Kidney (tissue), 22 donors: ENCODE measurements at places on chromosomes 16 and 17. TPM values are rescaled to one million over a fixed set of nuclear protein-coding genes. Genes with fewer than 3 reads are reported as not detected.
A peak's percentile ranks its signal among the peaks of the same experiment; 100 is the strongest.

- no peak for DNase-seq
- H3K36me3 ChIP-seq: no peaks in the 10 kb centered on the region
- H3K27me3 ChIP-seq: no peaks in the 10 kb centered on the region
- H3K27ac ChIP-seq: no peak overlapping the region
- H3K4me1 ChIP-seq: no peaks in the 10 kb centered on the region
Measured at GRCh38 chr16:50765861-50766260, 24.0 kb downstream of the CYLD start.

GRCh38 chr16:22671301-22672076 lies 142.5 kb upstream of the HS3ST2 start:
- no peak overlapping the region for H3K27ac ChIP-seq
- DNase-seq: no peak
- H3K36me3 ChIP-seq: no peaks in the 10 kb centered on the region
- H3K4me1 ChIP-seq: no peaks in the 10 kb centered on the region
- H3K27me3 ChIP-seq: no peaks in the 10 kb centered on the region
- H3K4me3 ChIP-seq: no peak overlapping the region

DNA sequence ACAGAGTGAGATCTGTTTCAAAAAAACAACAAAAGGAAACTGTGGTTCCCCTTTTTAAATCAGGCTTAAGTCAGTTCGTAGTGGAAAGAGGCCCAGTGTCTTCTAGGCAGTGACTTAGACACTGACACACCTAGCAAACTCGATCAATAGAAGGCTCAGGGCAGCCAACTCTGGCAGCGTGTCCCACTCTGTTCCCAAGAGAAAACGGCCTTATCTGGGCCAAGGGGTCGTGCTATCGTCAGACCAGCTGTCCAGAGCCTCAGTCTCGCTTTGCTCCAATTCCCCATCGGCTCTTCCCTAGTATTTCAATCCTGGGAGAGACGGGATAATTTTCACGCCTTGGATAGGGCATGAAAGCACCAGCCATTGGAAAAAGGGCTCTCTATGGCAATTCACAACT lies 72.9 kb downstream of the SLC5A11 start:
- H3K4me1 ChIP-seq: no peaks in the 10 kb centered on the region
- no peaks in the 10 kb centered on the region for H3K27me3 ChIP-seq
- DNase-seq: no peak
- H3K36me3 ChIP-seq: peaks cover 2% of the 10 kb centered on the region
- H3K4me3 ChIP-seq: no peak overlapping the region

DNA sequence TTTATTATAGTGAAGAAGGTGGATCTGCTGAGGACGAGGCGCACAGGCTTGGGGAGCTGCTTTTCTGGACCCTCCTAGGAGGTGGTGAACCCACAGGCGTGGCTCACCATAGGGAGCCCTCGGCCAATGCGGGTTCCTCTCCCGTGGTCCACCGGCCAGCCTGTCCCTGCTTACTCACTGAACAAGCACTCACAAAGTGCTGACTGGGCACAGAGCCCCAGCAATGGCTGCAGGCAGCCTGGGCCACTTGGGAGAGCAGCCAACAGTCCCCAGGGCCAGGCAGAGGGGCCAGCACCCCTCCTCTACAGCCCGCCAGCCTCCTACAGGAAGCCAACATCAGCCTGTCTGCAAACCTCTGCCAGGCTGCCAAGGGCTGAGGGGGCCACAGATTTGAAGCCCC lies 19.1 kb upstream of the NCBP3 start:
- H3K4me3 ChIP-seq: no peak overlapping the region
- no peaks in the 10 kb centered on the region for H3K4me1 ChIP-seq
- no peak for DNase-seq
- H3K36me3 ChIP-seq: no peaks in the 10 kb centered on the region
- no peaks in the 10 kb centered on the region for H3K27me3 ChIP-seq

Gene OR2C1
- not detected for total RNA-seq

- H3K4me3 ChIP-seq: no peak overlapping the region
- H3K36me3 ChIP-seq: no peaks in the 10 kb centered on the region
- no peak for DNase-seq
- no peak overlapping the region for H3K27ac ChIP-seq
Measured at GRCh38 chr17:62995377-62995885, 29.4 kb downstream of the TANC2 start.

Gene TEX14
- 0.22 TPM for total RNA-seq

- H3K27me3 ChIP-seq: no peaks in the 10 kb centered on the region
- H3K36me3 ChIP-seq: no peaks in the 10 kb centered on the region
- no peak overlapping the region for H3K4me3 ChIP-seq
- peak; percentile 70 for DNase-seq
- no peaks in the 10 kb centered on the region for H3K4me1 ChIP-seq
Measured at GRCh38 chr16:13110124-13110796, 208.9 kb downstream of the SHISA9 start.

DNA sequence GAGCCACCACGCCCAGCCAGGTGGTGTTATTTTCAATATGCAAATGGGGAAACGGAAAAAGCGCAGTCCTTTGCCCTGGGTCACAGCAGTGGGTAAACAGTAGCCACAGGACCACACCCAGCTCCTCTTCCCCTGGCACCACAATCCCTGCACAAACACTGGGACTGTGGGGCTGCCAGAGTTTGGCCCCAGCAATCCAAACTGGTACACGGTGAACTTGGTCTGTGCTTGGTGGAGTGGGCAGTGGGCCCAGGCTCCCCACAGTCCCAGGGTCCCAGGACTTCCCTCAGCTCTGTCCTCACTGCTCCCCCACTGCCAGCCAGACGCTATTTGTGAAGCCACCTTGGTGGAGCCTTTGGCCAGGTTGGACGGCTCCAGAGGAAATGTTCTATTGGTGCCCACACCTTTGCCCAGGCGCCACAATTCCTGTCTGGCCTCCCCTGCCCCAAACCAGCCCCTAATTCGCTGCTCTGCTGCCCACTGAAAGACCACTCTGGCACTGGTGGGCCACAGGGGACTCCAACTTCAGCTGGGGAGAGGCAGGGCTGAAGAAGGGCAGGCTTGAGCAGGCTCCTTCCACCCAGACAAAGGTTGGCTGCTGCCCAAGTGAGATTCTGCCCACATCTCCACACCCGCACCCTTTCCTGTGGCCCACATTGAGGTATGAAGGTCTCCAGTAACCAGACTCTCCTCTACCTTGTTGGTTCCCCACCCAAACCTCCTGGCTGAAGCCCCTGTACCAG lies 2.1 kb downstream of the CHAD start:
- no peak overlapping the region for H3K4me3 ChIP-seq
- DNase-seq: no peak
- H3K27me3 ChIP-seq: no peaks in the 10 kb centered on the region

GRCh38 chr17:42673885-42674754 lies 2.7 kb downstream of the PLEKHH3 start:
- peaks cover 20% of the 10 kb centered on the region for H3K4me1 ChIP-seq
- DNase-seq: no peak
- H3K27me3 ChIP-seq: no peaks in the 10 kb centered on the region
- peak overlapping the region; percentile 20 for H3K4me3 ChIP-seq
